SJSA1 (cell line): ENCODE measurements at places on chromosomes 3 and 15.

- DNase-seq: no peak
These were observed 53.6 kb upstream of the ATP13A3 start for GRCh38 chr3:194540274-194540905.

DNA sequence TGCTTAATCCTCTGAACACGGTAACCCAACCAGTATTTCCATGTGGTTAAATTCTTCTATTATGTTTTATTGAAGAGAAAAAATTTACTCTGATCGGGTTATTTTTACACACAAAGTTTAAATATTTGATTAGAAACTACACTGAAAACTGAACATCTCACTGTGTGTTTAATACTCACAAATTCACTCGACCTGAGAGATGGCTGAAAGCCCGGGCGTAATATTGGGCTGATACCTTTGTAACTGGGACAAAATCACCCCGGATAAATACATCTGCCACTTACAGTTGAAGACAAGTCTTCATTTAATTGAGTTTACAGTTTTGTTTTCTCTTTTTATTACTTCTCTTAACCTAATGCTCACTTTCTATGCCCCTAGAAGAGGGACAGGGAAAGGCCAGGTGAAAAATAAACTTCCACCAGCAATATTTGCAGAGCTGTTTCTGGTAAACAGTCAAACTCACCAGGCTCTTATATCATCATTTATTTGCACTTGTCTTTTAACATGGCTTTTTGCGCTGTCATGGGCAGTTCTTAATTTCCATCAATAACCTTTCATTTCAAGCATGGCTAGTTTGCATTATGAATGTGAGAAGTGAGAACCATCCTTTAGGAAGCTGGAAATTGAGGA, 145.6 kb upstream of the TMCO5A start:
- DNase-seq: no peak

- DNase-seq: no peak
These were observed 793 bp downstream of the PCOLCE2 start for GRCh38 chr3:142888099-142888480.

- DNase-seq: no peak
These were observed 148.1 kb downstream of the WDR76 start for GRCh38 chr15:43974852-43975251.

DNA sequence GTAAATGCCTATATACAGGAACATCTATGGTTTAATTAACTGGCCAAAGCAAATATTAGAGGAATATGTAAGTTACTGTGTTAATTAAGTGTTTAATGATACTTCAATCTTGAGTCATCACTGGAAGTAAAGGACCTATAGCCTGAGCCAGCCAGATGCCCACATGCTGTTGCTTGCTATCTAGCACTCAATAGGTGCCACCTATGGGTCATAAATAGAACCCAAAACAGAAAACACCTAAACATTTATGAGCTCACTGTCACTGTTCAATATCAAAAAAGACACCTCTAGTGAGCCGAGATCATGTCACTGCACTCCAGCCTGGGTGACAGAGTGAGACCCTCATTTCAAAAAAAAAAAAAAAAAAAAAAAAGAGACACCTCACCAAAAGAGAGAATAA, 48.4 kb upstream of the IP6K2 start:
- DNase-seq: no peak

DNA sequence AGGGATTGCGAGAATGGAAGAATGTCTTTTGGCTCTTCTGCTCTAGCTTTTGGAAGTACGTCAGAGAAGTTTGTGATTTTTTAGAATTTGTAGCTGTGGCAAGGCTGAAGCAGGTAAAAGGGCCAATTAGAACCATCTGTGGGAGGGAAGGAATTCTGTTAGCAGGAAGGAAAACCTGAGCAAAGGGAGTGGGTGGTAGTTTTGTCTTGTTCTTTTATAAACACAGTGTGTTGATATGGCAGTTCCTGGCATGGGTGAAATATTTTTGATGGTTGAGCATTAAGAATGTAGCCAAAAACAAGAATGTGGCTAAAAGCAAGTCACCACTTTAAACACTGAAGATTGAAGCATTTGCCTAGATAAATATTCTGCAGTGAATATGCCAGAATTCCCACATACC, 23.8 kb downstream of the DAG1 start:
- DNase-seq: no peak
